ENCODE measurements at places on chromosomes 1 and 21.

- DNase-seq: no peak
Measured at GRCh38 chr1:223711173-223711572, 1.2 kb upstream of the CAPN2 start.

GRCh38 chr1:161311595-161312181 lies 1.9 kb upstream of the MPZ start:
- DNase-seq: no peak

GRCh38 chr1:53147174-53147573 lies 4.7 kb upstream of the SLC1A7 start:
- no peak for DNase-seq

DNA sequence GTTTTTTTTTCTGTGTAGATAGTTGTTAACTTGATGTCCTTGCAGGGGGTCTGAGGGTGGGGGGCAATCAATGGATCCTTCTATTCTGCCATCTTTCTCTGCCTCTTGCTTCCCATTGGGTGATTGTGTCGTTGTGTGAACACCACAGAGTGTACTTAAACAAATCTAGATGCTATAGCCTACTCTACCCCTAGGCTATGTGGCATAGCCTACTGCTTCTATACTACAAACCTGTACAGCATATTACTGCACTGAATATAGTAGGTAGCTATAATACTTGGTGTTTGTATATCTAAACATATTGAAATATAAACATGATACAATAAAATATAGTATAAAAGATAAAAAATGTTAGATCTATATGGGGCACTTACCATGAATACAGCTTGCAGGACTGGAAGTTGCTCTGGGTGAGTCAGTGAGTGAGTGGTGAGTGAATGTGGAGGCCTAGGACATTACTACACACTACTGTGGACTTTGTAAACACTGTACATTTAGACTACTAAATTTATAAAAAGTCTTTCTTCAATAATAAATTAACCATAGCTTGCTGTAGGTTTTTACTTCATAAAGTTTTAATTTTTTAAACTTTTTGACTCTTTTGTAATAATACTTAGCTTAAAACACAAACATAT lies 105.4 kb downstream of the CENPF start:
- peak; percentile 57 for DNase-seq

DNA sequence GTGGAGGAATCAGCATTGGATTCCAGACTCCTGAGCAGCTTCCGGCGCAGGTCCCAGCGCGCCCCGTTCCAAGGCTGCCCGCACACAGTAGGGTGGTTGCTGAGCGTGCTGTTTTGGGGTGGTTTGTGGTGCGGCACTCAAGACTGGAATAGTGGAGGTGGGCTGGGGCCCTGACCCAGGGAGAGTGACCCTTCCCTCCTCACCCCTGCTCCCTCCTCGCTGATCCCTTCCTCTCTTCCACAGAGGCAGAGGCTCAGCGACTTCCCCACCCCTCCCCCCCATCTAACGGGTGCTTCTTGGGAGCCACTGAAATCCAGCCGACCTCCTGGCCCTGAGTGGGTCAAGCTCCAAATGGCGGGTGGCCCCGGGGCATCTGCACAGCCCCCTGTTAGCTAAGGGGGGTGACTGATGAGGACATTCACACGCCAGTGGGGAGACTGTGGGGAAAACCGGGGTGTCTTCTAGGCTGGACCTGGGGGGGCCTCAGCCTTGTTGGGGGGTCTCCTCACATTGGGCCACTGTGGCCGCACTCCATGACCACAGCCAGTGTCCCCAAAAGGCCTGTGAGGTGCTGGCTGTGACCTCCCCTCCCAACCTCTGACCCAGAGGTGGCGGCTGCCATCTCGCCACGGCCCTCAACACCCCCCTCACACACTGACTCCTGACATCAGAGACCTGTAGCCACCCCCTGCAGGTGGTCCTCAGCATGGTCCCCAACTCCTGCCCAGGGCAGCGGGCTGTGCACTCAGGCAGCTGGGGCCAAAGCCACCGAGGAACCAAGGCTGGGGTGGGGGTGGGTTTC lies 3.9 kb upstream of the HES4 start:
- DNase-seq: no peak
